Right cardiac atrium (tissue), 5 donors: ENCODE measurements at places on chromosomes 3 and 15.

DNA sequence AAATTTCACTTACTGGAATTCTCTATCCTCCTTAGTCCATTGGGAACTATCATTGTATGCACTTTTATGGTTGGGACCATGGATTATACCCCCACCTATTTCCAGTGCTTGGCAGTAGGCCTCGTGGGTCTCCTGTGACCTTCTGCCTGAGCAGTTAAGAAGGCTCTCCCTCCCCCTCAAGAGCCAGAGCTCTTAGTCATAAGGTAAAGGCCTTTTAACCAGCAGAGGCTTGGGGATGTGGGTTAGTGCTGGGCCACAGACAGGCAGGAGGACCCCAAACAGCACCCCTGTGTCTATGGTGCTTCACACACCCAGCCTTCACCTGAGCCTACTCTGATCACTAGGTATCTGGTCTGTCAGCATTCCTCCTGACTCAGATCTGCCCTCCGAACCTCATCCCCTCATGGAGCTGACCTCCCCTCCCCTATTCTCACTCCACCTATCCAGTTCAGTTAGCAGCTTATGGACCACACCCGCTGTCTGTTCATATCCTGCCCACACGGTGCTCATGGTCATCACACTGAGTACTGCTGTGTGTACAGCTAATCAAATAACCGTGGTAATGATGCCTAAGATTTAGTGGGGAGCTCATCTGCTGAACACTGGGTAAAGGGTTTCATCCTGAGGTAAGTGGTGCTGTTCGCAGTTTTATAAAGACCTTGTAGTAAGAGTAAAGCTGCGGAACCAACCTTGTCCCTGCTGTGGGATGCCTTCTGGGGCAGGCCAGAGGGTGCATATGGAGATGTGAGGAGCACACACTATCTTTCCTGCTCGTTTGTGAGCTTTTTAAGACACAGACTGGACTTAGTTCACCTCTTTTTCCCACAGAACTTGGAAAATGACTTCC is 40.9 kb downstream of the KLHL18 start:
- DNase-seq: no peak

DNA sequence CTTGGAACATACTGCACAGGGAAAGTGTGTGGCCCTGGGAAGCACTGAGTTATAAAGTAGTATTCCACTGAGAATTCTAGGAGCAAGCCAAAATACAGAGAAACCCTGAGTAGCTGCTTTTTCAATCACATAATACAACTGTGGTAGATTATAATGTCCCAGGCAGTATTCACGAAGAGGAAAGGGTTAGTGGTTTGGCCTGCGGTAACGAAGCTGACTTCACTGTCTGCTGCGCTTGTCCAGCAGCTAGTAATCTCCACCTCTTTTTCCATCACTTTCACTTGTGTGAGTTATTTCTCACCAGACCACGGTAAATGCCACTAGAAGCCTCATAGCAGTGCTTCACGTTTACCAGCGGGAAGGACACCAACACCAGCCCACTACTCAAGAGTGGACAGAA is 34.4 kb downstream of the RPL39L start:
- no peak for DNase-seq

DNA sequence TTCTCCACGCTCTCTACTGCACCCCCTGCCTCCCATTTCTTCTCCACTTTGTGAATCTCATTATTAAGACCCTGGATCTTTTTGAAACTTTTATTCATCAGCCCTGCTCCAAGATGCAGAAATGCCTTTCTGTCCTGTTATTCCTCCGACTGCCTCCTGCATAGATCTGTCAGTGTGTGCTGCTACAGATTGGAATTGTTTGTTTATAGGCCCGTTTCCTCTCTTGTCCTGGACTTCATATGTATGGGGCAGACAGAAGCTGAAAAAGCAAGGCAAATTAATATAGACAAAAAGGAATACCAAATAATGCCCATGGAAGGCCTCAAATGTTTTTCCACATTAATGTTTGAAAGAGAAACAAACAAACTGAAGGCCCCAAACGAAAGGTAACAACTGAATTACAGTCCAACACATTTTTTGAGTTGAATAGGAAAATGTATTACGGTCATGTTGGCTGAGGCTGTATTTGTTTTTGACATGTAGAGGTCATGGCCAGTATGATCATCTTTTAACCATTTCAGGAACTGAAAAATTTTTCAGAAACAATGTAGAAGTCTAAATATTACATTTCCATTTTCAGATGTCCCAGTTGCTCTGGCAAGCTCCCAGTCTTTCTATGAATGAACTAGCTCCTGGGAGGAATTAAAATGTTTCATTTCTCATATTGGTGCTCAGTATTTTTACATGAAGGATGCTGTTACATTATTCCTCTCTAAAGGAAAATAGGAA is 8.8 kb downstream of the CHST2 start:
- no peak for DNase-seq

DNA sequence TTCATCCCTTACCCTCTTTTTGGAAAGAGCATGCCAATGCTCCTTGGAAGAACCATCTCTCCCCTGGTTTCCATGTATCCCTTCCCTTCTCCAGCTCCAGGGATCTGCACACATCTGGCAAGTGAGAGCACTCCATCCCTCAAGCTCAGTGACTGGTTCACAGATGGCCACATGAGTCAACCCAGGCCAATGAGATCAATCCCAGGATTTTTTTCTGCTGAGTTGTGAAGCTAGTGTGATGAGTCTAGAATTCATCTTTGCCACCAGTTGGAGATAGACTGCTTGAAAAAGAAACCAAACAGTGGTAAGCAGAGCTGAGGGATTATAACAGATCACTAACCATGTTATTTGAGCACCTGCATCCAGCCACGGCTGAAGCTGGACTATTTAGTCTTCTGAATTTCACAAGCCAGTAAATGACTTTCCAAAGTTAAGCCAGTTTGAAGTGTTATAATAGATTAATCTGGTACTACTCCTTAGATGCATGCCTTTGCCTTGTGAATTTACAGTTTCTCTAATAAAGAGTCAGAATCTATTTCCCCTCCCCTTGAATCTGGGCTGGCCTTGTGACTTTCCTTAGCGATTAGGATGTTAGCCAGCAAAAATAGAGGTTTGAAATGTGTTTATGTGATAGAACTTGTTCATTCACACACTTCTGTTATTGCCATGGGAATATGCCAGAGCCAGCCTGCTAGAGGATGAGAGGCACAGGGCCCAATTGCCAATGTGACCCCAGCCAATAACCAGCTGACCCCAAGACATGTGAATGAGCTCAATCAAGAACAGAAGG is 159.8 kb downstream of the WNT5A start:
- no peak for DNase-seq

DNA sequence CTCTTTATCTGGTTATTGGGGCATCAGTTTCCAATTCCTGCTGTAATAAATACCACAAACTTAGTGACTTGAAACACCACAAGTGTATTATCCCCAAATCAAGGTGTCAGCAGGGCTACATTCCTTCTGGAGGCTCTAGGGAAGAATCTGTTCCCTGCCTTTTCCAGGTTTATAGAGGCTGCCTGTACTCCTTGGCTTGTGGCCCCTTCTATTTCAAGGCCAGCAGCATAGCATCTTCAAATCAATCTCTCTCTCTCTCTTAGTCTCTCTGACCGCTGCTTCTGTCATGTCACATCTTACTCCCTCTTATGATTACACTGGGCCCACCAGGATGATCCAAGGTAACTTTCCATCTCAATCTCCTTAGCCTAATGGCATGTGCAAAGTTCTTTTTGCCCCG is 44.9 kb upstream of the CA12 start:
- no peak for DNase-seq

DNA sequence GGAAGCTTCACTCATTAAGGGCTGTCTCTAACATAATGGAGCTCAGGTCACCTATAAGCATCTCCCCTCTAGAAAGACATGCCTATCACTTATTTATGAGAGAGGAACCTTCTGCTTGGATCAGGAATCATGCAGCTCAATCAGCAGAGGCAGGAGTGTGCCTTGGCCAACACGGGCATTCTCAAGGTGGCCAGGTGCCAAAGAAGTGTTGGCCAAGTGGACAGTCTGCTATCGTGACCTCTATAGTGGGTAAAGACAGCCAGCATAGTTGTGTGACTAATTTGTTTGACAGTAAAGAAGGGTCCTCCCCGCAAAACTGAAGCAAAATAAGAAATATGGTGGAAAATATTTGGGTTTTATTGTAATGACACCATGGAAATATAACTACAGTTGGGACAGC is 14.7 kb upstream of the AGTR1 start:
- peak; percentile 38 for DNase-seq
